ENCODE measurements at places on chromosomes 12 and 14.

- DNase-seq = no peak
Observed at GRCh38 chr12:9897535-9897934, 16.2 kb downstream of the KLRF2 start.

GRCh38 chr12:10497602-10498001, 8.1 kb upstream of the EIF2S3B start:
- no peak for DNase-seq

DNA sequence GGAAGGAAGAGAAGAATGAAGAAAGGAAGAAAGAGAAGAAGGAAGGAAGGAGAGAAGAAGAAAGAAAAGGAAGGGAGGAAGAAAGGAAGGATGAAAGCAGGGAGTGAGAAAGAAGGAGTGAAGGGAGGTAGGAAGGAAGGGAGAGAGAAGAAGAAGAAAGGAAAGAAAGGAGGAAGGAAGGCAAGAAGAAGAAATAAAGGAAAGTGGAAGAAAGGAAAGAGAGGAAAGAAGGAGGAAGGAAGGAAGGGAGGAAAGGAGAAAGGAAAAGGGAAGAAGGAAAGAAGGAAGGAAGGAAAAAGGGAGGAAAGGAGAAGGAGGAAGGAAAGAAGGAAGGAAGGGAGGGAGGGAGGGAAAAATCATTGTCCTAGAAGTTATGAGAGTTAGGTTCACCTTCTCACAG, 696.6 kb upstream of the TMEM132C start:
- DNase-seq = no peak

DNA sequence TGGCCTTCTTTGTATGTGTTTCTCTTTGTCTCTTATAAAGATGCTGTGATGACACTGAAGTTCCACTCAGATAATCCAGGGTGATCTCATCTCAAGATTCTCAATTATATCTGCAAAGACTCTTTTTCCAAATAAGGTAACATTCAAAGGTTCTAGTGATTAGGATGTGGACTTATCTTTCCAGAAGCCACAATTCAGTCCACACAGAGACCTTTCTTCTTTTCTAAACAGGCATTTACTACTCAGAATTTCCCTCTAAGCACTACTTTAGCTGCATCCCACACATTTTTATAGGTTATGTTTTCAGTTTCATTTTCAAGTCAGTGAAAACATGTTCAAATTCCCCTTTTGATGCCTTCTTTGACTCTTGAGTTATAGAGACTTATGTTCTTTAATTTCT, 9.0 kb upstream of the NKX2-1 start:
- no peak for DNase-seq

DNA sequence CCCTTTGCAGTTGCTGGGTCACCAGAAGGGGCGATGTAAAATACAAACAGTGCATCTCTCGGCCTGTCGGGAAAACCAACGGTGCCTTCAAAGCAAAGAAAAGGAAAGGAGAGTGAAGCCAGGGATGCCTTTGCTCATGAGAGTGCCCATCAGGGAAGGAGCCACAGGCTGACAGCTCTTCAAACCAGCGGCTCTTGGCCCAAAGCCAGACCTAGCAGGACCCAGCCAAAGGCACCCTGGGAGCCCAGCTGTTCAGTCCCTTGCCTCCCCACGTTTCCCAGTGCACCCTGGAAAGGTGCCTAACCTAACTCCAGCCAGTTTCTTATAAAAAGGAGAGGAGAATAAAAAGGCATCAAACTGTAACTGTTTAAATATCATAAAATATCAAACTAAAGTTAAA, 29.2 kb downstream of the PRMT8 start:
- DNase-seq = no peak

GRCh38 chr14:67778792-67779191, 37.6 kb downstream of the ZFYVE26 start:
- no peak for DNase-seq

DNA sequence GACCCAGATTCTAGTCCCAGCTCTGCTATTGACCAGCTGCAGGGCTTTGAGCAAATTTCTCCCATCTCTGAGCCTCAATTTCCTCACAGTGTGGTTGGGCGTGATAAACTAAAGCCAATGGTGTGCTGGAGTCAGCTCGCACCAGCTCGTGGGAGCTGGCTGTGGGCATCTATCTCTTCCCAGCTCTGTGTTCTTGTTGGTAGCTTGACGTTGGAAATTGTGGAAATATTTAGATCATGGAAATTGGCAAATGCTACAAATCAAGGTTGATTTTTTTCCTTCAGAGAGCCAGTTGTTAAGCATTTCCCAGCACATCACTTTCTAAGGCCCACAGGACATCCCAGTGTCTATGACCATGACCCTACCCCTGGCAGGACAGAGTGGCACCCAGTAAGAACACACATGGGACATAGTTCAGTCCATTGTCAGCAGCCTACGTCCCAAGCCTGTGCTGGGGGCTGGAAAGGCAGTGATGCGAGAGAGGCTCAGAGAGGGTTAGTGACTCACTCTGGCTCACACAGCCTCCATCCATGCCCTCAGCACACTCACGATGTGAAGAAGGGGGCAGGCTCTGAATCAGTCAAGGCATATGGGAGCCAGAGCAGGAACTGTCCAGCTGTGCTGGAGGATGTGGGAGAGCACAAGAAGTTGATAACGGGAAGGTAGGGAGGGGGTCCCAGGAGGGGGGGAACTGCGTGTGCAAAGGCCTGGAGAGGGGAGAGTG, 77.6 kb downstream of the LGMN start:
- DNase-seq = no peak

DNA sequence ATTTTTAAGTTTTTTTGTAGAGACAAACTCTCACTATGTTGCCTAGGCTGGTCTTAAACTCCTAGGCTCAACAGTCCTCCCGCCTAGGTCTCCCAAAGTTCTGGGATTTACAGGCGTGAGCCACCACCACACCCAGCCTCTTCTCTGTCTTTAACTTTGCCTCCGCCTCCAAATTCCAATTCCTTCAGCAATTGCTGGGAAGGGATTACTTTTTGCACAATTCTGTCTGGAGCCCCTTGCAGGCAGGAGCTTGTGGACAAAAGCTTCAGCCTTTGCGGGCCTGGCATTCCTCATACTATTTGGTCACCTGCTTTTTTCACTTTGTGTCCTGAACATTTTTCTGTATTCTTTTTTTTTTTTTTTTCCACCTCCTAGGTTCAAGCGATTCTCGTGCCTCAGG, 26.0 kb downstream of the SH2B3 start:
- no peak for DNase-seq

DNA sequence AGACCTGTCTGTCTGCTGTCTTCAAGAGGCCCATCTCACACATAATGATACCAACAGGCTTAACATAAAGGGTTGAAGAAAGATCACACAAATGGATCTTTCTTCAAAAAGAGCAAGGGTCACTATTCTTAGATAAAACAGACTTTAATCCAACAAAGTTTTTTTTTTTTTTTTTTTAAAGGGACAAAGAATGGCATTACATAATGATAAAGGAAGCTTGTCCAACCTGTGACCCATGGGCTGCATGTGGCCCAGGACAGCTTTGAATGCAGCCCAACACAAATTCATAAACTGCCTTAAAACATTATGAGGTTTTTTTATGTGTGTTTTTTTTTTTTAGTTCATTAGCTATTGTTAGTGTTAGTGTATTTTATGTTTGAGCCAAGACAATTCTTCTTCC, 6.8 kb upstream of the FAM186B start:
- DNase-seq = no peak

GRCh38 chr12:128798571-128799341, 25.0 kb downstream of the SLC15A4 start:
- DNase-seq = no peak

DNA sequence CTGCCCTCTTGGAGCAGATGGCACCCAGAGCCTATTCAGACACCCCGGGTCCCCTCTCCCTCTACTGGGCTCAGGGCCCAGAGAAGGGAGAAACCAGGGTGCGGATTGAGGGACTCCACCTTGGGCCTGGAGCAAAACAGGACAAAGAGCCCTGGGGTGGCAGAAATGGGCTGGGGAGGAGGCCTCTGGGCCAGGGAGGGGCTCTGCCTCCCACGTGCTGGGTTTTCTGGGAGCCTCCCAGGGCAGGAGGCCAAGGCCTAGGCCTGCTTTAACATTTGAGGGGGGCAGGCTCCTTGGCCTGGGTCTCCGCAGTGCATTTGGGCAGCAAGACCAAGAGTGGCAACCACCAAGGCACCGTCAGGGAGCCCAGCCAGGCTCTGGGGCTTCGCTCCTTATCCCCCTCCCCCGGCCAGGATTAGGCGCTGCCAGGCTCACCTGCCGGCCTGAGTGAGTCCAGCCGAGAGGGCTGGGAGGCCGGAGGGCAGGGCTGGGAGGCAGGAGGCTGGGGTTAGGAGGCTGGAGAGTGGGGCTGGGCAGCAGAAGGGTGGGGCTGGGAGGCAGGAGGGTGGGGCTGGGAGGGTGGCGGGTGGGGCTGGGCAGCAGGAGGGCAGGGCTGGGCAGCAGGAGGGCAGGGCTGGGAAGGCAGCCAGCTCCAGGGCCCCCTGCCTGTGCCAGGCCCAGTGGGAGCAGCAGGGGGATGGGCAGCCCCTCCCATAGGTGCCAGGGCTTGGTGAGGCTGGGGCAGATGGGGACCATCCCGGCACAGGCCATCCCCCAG, 101.8 kb upstream of the EIF5 start:
- DNase-seq = no peak

GRCh38 chr14:63276492-63277342, 42.0 kb downstream of the GPHB5 start:
- DNase-seq = no peak

DNA sequence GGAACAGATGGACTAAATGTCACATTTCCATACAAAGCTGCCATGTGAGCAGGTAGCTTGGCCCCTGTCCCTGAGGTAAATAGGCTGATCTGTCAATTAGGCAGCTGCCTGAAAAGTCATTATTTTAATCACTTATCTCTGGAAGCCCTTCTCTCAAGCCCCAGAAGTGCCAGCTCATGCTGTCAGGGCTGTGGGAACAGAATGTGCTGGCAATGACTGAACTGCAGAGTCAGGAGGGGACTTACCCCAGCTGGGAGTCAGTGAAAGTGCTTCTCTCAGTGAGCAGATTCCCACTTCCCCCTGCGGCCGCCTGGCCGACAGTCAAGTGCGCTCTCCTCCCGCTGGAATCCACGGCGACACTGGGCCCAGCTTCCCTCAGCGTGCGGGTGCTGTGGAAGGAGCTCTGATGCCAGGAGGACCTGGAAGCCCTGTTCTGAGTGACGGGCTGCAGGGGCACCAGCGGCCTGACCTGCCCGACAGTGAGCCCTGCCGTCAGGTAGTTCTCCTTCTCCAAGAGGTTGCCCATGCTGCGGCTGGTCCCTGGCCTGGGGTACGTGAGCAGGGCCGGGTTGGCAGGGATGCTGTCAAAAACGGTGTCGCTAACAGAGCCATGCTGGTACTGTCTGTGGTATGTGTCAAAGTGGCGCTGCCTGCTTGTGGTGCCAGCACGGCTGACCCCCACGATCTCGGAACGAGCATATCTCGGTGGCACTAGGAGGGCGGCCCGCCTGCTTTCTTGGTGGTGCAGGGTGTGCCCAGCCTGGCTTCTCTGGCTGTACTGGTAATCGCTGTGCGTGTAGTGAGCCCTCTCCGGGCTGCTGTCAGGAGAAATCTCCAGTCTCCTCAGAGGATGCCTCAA, 18.7 kb downstream of the PKP2 start:
- DNase-seq = peak; percentile 46

DNA sequence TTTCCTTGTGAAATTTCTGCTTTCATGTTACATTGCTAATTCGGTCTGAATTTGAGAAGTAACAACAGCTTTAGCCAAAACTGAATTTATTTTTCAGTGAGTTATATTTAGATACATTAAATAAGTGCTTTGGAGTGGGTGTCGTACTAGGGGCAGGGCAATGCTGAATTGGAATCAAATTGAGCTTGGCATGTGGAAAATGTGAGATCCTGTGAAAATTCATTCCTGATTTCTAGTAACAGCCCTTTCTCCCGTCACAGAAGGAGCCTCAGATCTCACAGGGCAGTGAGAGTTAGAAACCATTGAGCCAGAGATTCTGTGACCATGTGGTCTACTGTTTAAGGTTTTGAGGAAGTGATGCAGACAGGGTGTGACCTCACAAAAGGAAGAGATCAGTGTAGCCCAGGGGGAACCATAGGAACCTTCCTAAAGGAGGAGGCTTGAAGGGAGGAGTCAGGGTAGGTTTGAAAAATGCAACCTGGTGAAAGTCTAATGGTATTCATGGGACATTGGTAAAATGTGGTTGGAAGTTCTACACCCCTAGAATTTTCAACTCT, 1136.8 kb downstream of the AACS start:
- DNase-seq = no peak

DNA sequence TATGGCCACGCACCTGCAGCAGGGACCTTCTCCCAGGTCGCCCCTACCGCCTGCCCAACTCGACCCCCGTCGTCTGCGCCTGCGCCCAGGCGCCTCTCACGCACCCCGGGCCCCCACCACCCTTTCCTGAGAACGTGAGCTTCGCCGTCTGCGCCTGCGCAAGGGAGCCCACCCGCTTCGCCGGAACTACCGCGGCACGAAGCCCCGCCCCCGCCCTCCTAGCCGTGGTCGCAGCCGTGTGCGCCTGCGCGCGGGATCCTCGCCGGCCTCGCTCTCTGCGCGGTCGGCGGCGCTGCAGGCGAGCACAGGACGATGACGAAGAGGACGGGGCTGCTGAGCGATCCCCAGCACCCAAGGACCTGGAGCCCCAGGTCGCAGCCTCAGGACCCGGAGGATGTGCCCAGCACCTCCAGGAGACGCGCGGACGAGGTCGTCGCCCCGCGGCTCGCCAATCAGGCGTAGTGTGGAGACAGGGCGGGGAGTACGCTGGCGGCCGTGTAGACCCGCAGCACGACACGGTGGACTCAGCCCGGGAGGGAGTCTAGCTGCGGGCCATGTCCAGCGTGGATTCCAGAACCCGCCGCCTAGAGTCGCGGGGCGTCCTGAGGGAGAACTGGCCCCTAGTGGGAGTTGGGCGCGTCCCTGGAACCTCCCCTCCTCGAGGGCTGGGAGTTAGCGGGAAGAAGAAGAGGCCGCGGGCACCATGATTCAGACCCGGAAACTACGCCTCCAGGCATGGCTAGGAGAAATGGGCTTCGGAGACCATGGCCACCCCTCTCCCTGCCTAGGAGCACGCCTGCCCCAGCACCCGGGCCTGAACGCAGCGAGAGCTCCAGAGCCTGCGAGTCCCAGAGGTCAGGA, 1120.8 kb upstream of the TMEM132C start:
- DNase-seq = peak; percentile 62

DNA sequence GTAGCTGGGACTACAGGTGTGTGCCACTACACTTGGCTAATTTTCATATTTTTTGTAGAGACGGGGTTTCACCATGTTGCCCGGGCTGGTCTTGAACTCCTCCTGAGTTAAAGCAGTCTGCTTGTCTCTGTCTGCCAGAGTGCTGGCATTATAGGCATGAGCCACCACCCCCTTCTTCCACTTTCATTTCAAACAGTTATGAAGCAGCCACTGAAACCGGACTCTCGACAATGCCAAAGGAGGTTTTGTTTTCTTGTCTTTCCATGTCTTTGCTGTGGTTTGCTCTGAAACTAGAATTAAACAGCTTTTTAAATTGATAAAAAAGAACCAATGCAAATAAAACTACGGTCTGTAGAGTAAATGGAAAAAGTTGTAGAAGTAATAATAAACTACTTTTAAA, 30.4 kb downstream of the RAP1B start:
- no peak for DNase-seq

DNA sequence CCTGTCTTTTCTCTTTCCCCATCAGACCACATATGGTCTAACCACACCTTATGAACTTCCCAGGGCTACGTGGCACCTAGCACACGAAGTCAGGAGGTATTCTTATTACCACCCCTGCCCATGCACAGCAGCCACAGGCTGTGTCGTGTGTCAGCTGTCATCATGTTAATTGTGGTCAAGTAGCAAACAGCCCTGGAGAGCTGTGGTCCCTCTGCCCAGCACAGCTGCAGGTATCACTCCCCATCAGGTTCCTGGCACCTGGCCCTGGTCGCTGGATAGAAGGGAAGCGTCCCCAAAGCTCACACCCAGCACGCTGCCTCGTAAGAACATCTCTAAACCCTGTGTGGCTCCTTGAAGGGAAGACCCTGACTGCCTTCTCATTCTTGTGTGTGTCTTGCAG, 45.4 kb downstream of the CLMN start:
- DNase-seq = no peak
